Hematopoietic multipotent progenitor cell treated with erythropoietin and hydrocortisone succinate and interleukin-3 and kit ligand, for 17 days (in vitro differentiated cells): ENCODE measurements at places on chromosomes 12 and 14.

DNA sequence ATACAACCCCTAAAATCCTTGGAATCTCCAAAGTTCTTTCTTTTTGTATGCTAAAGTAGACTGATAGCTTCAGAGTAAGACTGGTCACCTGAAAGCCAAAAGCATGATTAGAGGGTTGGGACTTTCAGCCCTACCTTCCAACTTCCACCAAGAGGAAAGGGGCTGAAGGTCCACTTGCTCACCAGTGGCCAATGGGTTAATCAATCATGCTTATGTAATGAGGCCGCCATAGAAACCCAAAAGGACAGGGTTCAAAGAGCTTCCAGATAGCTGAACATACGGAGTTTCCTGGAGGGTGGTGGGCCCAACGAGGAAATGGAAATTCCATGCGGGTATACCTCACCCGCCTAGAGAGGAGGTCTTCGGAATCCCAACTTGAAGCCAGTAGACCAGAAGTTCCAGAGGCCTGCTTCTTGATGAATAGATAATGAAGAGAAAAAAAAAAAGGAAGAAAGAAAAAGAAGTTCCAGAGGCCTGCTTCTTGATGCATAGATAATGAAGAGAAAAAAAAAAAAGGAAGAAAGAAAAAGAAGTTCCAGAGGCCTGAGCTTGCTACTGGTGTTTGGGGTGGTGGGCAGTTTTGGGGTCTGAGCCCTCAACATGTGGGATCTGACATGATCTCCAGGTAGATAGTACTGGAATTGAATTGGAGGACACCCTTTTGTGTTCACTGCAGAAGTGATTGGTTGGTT is 11.2 kb upstream of the BTG1 start:
- DNase-seq: no peak

DNA sequence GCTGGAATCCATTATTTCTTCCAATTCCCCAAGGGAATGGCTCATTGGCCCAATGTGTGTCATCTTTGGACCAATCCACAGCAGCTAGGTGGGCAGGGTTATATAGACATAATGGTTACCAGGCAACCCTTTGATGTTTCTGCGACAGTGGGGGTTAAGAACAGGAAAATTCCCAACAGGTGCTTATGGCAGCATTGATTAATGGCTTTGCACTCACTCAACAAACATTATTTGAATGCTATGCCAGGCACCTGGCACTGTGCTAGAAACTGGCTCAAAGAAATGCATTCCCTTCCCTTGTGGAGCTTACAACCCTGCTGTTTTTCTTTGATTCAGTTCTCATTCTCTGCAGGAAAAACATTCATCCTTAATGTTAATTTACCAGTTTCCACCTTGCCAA is 1221.0 kb downstream of the AACS start:
- DNase-seq: no peak

GRCh38 chr12:64636856-64637255 is 26.6 kb downstream of the RASSF3 start:
- no peak for DNase-seq

- DNase-seq: no peak
Measured at GRCh38 chr12:118846416-118846815, 134.9 kb upstream of the SRRM4 start.

DNA sequence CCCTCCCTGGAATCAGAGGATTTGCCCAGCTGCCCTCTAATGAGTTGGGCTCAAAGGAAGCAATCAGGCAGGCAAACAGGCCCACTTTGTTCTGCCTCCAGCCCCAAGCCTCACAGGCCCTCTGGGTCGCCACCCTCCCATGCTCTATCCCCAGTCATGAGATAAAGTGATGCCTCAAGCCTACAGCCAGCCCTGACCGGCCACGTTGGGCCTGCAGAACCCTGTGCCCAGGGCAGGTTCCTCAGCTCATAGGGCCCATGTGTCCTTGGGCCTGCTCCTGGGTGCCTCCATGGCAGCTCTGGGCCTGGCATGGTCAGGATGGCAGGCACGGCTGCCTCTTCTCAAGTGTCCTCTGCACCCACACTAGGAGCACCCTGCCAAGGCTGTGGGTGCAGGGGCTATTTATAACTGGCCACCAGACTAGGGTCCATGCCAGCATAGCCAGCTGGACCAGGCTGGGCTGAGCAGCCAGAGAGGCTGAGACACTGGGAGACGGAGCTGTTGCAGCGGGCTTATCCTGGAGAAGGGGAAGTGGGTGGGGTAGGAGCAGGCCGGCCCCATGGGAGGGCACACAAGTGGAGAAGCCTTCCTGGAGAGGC is 20.2 kb downstream of the HDAC7 start:
- DNase-seq: no peak

- no peak for DNase-seq
Measured at GRCh38 chr14:97061198-97061597, 264.0 kb downstream of the VRK1 start.

DNA sequence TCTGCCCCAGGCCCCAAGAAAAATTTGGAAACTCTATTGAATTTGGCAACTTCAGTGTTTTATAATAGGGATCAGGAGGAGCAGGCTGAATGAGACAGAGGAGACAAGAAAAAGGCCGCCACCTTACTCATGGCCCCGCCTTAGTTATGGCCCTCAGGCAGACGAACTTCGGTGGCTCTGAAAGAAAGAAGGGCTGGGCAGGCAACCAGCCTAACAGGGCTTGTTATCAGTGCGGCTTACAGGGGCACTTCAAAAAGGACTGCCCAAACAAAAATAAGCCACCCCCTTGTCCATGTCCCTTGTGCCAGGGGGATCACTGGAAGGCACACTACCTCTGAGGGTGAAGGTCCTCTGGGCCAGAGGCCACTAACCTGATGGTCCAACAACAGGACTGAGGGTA is 146.3 kb upstream of the ATF7IP start:
- no peak for DNase-seq

GRCh38 chr12:107196681-107197080 is 103.3 kb upstream of the CRY1 start:
- no peak for DNase-seq

GRCh38 chr12:92123780-92124688 is 21.6 kb downstream of the BTG1 start:
- no peak for DNase-seq

DNA sequence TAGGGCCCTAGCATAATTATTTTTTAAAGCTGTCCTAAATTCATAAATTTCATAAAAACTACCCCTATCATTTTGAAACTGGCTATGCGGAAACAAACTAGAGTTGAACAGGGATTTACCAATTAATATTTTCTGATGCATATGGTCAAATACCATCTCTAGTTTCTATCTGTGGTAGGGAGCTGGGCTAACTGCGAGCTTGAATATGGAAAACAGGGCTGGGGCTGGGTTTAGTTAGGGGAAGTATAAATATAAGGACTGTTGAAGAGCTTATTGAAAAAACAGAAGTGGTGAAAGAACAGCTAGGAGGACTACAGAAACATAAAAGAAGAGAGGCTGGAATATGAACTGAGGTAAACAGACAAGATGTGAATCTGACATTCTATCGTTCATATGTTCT is 91.8 kb downstream of the SLC38A1 start:
- DNase-seq: no peak

GRCh38 chr14:51341338-51341737 is 101.3 kb downstream of the TMX1 start:
- DNase-seq: no peak

DNA sequence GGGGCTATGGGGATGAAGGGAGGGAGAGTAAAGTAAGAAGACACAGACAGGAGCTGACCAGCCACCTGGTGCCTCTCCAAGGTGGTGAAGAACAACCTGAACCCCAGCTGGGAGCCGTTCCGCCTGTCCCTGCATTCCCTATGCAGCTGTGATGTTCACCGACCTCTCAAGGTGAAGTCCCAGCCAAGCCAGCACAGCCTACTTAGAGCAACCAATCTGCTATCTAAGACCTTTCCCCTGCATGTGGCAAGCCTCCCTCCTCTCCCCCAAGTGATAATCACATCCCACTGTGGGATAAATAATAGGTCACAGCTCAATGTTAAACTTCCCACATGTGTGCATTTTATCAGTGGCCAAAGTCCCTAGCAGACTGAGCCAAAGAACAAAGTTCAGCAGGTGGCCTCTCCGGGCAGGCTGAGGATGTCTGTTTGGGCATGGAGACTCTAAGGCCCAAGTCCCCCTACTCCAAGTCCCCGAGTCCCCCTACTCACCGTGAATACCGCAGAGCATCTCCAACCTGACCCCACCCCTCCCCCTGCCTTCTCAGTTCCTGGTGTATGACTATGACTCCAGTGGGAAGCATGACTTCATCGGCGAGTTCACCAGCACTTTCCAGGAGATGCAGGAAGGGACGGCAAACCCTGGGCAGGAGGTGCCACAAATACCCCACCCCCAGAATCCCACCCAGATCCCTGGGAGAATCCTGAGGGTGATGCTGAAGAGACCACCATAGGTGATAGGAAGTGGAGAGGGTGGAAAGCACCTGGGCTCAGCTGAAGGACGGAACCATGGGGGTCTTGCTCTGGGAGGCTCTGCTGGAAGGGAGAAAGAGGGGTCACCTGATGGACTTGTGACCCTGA is 3.5 kb downstream of the CPNE6 start:
- no peak for DNase-seq

DNA sequence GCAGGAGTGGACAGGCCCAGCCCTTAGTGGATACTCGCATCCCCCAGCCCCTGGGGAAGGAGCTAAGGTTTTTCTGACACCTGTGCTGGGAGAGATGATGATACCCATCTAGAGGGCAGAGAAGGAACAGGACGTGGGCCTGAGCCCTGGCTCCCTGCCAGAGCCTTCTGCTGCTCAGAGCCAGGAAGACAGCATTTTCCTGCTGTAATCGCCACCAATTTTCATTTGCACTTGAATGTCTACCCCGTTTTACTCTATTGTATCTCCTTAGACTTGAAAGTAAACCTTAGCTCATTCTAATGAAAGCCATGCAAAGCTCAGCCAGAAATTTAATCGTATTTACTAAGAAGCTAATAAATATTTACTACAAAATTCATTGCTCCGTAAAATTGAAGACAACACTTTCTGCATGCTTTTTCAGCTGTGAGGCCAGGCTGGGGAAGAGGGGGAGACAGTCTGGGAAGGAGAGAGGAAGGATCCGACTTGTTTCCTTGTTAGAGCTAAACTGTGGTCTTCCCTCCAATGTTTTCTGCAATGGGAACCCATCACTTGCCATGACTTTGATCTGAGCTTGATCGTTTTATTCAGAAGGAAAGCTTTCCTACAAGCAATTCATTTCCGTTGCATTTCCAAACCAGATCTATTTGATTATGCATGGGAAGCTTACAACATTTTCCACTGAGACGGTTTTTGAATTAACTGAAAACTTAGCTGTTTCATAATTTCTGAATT is 17.6 kb upstream of the TRAF3 start:
- DNase-seq: no peak

DNA sequence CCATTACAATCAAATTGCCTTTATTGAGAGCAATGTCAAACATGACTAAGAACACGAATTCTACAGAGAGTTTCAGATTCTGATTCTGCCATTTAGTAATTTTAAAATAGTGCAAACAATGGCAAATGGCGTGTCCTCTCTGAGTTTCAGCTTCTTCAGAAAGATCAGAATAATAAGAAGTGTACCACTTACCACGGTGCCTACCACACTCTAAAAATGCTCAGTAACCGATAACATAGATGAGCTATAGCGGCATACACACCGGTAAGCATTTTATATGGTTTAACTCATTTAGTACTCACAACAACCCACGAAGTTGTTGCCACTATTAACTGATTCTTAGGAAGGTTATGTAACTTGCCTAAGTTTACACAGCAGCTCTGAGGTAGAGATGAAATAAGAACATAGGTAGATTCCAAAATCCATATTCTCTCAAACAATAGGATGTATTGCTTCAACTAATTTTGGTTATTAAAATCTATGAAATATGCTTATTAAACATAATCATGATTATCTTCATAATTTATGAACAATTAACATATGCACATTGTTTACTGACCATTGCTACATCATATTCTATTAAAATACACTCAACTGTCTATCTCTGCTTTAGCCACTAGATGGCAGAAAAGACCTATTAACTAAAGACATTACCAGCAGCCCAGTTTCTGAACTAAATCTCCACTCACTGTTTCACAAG is 38.3 kb downstream of the SLC6A15 start:
- DNase-seq: peak; percentile 25

GRCh38 chr12:12018454-12018853 is 52.3 kb upstream of the BCL2L14 start:
- no peak for DNase-seq

DNA sequence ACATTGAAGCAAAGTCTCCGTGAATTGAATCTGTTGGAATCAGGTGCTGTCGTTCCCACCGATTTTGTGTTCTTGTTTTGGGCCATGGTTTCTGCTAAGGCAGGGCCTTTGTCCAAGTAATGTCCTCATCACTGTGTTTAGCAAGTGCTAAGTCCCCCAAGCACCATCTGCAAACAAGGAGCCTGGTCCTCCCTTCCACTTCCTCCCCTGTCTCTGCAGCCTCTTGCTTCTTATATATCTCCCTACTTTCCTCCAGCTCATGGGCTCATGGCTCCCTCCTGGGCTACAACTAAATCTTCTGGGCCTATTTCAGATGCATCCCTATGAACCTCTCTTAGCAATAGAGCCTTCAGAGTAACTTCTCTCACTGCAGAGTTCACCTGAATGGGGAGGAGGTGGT is 25.8 kb upstream of the CMKLR1 start:
- no peak for DNase-seq

GRCh38 chr12:84412226-84412625 is 500.4 kb downstream of the SLC6A15 start:
- DNase-seq: no peak

- no peak for DNase-seq
Measured at GRCh38 chr14:28877923-28878322, 111.3 kb downstream of the FOXG1 start.

GRCh38 chr12:11607313-11608081 is 42.0 kb upstream of the ETV6 start:
- no peak for DNase-seq

- no peak for DNase-seq
Measured at GRCh38 chr14:99473458-99473857, 7.2 kb downstream of the SETD3 start.

DNA sequence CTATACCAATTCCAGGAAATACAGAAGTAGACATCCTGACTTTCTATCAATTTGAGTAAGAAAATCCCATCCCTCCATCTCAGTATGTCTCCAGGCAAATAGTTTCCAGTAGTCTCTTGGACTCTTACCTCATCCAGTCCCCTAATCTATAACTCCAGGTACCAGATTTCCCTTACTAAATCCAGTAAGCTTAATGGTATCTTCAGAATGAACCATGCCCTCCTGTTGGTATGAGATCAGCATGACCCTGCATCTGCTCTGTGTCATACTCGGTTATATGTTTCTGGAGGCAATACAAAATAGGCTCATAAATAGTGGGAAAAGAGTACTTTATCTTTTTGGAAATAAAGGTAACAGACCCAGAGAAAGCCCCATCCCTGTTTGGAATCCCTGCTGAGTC is 18.4 kb downstream of the PIGH start:
- DNase-seq: no peak
